Inflammatory macrophage treated with lipopolysaccharide for 4 hours (primary cell): ENCODE measurements at places on chromosomes 12 and 14.

DNA sequence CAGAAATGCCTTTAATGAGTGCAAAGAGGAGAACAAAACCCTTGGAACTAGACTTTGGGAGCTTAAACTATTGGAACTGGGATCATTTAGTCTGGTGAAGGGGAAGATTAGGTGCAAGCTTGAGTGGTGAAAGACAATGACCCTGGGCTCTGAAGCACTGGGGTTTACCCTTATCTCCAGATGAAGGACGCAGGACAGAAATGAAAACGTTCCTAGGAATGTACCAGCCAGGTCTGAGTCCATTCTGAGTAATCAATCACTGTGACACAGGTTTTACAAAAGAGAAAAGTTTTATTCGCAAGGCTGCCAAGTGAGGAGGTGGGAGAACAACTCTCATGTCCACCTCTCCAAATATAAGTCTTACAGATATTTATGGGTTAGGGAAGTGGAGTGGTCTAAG is 249.1 kb downstream of the LRIG3 start:
- DNase-seq, result no peak

GRCh38 chr12:14846876-14847580 is 3.7 kb upstream of the ART4 start:
- no peak for DNase-seq

DNA sequence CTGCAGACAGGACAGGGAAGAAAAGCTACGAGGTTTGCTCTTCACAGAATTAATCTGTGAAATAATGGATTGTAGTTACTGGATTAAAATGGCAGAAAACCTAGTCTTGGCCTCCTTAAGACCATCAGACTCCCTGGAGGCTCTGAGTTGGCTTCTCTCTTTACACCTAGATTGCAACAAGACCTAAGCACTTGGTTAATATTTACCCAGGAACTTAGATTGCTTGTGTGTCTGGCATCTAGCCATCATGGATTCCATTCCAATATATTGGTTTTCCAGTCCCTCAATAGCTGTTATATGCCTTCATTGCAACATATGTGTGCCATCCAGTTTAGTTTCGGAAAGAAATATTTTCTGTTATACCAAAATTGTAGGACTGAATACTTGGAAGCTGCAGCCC is 1.9 kb upstream of the GTF2A1 start:
- no peak for DNase-seq

DNA sequence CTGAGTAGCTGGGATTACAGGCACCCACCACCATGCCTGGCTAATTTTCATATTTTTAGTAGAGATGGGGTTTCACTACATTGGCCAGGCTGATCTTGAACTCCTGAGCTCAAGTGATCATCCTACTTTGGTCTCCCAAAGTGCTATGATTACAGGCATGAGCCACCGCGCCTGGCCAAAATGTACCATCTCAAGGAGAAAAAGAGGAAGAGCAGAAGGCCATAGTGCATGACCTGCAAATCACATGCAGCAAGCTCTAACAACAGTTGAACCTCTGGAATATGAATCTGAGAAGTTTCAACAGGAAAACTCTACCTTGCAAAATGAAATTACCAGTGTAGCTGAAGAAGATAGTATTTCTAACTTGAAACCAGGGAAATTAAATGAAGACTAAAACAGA is 17.1 kb upstream of the SERPINA1 start:
- DNase-seq, result peak; percentile 79

DNA sequence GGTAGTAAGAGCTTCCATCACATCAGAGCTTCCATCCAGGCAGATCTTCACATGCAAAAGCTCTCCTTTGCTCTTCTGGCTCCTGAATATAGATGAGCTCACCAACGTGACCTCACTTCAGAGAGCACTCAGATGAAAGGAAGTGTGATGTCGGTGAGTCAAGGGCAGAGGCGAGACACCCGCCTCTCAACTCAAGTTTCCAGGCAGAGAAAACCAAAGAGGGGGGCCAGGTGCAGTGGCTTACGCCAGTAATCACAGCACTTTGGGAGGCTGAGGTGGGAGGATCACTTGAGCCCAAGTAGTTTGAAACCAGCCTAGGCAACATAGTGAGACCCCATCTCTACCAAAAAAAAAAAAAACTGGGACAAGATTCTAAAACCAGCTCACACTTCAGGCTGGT is 126.9 kb downstream of the DUSP6 start:
- DNase-seq, result peak; percentile 79

GRCh38 chr14:96118391-96118790 is 79.2 kb downstream of the C14orf132 start:
- no peak for DNase-seq

DNA sequence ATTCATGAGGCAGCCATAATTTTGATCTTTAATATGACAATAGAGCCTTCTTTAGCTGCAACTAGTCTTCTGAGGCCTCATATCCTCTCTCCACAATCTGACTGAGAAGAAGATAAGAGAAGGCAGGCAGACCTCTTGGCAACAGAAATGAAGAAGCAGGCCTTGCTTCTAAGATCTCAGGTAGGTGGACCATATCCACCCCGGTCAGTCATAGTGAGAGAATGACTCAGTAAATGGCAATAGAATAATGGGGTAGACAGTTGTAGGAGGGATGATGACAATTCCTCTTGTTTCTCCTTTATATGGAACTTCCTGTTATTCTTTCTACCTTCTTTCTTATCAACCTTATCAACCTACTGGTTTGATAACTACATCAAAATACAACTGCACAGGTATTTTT is 246.7 kb upstream of the G2E3 start:
- DNase-seq, result no peak

DNA sequence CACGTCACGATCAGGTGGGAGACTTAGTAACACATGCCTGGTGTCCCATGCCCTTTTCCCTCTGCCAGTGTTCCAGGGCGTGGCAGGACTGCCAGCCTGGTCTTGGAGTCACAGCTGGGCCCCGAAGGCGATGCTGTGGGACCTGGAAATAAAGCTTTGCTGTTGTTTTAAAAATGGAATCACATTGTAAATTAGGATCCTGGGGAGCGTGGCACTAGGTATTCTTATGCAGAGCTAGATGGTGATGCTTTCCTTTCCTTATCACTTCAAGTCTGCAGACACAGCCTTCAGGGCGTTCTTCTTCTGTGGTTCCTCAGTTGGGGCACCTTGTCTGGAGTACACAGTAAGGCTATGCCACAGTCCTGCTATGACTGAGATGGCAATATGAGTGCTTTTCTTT is 64.6 kb downstream of the BICD1 start:
- DNase-seq, result no peak
